ENCODE measurements at places on chromosomes 1 and 21.

DNA sequence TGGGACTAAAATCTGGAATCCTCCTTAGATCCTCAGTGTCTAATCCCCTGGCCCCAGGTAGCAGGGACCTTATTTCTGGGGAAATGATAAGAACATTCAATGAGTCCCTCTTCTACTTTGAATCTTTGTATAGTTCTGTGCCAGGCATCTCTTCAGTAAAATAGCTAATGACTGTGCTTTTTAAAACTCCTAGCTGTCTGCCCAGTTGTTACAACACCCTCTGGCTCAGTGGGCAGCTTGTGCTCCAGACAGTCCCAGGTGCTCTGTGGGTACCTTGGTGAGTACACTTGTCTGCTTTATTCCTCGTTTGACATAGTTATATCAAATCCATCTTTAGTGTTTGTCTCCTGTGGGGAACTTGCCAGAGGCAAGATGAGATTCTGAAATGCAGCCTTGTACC lies 18.0 kb downstream of the TGFB2 start:
- DNase-seq, result no peak

- DNase-seq, result no peak
These were observed 6.3 kb downstream of the MAST2 start for GRCh38 chr1:45809761-45810160.

GRCh38 chr1:203934651-203935050 lies 73.3 kb downstream of the SNRPE start:
- DNase-seq, result no peak

DNA sequence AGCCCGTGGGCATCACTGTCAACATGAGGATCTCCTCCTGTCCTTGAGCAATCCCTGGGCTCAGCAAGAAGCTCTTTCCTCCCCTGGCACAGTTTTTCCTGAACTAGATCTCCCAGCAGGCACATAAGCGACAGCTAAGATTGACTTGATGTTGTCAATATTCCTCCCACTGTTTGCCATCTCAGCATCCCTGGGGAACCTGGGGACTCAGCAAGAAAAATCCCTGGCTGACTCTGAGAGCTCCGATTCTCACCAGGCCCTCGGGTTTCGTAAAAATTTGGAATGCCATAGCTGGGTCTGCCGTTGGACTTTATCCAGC lies 687.2 kb downstream of the MATN1 start:
- DNase-seq, result no peak

GRCh38 chr1:228873709-228874108 lies 138.4 kb downstream of the RHOU start:
- no peak for DNase-seq

DNA sequence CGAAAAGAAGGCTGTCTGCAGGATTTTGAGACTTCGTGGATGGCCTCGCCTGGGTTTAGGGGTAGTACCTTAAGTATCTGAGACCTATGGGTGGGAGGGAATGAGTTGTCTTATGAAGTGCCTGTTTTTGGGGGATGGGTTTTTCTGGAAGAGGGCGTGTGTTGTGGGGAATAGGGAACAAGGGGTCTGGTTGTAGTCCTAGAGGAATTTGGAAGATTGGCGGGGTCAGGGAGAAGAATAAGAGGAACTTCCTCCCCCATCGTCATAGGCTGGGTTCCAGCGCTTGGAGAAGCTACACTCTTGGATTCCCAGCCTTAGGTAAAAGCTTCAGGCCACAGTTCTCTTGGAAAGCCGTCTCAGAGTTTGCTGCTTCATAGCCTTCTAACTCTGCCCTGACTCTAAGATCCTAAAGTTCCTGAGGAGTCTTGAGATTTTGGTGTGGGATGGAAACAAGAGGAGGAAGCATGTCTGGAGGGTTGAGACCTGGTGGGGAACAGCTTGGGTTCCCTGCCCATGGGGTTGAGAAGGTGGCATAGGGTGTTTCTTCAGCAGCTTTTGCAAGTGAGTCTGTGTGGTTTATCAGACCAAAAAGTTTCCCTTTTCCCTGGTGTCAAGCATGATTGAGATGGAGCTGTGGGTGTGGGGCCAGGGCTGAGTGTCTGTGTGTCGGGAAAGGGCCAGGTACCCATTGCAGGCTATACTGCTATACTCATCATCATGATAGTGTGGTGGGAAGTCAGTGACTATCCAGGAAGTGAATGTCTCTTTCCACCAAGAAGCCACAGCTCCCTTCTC lies 1.8 kb downstream of the VANGL2 start:
- DNase-seq, result no peak

DNA sequence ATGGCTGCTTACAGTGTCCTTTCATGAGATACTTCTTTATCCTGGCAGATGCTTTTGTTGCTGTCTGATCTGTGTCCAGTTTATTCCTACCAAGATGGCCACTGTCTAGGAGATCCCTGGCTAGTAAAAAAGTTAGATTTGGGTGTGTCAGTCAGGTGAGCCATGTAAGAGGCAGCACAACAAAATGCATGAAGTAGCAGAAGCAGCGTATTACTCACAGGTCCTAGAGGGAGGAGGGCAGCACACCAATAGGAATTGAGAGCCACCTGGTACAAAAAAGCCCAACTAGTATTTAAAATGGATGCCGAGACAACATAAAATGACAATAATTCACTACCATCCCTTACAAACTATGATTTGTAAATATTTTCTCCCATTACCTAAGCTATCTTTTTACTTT lies 22.8 kb upstream of the ZNF697 start:
- DNase-seq, result no peak

DNA sequence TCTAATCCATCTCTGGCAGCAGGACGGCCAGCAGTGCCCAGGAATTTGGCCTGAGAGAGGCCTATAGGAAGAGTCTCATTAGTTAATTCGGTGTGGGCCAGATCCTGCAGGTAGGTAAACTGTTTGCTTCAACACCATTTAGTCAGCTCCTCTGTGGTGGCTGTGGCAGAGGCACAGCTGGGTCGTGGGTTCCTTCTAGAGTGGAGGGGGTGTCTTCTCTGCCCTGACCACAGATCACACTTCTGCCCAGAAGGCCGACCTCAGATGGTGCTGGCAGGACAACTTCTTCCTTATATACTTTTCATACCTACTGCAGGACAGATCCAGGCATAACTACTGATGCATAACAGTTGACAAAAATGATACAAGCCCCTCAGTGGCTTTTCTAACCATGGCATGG lies 281.4 kb downstream of the RPS6KC1 start:
- no peak for DNase-seq

DNA sequence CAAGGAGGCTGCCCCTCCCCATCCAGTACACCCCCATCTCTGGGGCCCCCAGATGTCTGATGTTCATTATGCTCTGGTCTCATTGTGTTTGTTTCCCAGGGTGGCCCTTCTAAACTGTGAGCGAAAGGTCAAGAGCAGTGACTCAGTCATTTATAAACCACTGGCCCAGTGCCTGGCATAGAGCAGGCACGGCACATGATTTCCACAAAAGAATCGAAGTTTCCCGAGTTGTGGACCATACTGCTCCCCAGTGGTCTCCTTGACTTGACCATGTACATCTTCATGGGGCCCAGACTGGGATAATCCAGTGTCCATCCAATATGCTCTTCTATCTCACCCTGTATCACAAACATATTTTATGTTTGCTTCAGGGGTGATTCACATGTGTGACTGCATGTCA lies 153.3 kb downstream of the NR5A2 start:
- no peak for DNase-seq

DNA sequence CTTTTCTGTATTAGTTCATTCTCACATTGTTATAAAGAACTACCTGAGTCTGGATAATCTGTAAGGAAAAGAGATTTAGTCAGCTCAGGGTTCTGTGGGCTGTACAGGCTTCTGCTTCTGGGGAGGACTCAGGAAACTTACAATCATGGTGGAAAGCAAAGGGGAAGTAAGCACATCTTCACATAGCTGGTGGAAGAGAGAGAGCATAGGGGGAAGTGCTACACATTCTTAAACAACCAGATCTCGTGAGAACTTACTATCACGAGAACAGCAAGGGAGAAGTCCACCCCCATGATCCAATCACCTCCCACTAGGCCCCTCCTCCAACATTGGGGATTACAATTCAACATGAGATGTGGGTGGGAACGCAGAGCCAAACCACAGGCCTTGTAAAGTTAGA lies 37.9 kb upstream of the AHCTF1 start:
- DNase-seq, result no peak

All from activated T-helper 9 cell treated with anti-CD3 and anti-CD28 coated beads, Interleukin-2, amount 50 U/mL, for 16 hours (primary cell).